ENCODE measurements at places on chromosomes 3 and 15.
A peak's percentile ranks its signal among the peaks of the same experiment; 100 is the strongest.

DNA sequence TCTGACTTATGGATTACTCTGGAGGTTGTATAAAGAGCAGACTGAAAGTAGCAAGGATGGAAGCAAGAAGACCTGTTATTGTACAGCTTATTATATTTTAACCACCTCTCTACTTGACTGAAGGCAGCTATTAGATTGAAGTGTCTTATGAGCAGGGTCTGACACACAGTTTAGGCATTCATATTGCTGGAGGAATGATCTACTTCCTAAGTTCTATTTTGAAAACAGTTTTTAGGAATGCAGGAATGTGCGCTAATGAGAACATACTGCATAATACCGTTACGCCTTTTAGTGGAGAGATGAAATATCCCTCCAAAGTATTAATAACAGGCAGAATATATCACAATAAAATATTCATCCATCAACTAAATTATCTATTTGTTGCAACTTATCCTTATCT, 193.3 kb downstream of the ISL2 start:
- DNase-seq = no peak

GRCh38 chr15:89766357-89767311, 9.5 kb upstream of the MESP2 start:
- DNase-seq = no peak

- no peak for DNase-seq
Measured at GRCh38 chr15:62734706-62735105, 307.8 kb upstream of the TPM1 start.

DNA sequence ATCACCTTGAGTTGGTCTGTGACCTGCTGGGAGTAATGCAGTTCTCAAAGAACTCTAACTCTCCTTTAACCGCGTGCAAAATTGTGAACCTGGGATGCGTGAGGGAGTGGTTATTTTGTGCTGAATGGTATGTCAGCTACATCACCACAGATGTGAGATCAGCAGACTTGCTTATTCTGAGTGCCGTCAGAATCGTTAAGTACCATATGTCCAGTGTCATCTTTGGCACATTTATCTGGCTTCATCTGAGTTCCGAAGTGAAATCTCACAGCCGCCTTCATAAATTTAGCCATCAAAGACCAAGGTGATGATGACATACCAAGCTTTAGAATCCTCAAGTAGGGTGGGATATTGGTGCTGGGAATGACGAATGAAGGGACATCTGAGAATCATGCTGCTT, 347.2 kb upstream of the TPRG1 start:
- no peak for DNase-seq

DNA sequence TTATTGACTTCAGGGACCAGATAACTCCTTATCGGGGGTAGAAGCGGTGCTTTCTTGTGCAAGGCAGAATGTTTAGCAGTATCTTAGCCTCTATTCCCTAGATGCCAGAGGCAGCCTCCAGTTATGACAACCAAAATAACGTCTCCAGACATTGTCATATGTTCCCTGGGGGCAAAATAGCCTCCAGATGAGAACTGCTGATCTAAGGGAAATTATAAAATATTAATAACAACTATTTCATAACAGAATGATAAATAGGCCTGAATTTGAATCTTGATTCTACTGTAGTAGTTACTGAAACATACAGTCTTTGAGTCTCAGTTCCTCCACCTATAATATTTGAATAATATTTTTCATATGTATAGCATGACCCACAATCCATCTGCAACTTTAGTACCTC, 1431.3 kb downstream of the ZPLD1 start:
- no peak for DNase-seq

DNA sequence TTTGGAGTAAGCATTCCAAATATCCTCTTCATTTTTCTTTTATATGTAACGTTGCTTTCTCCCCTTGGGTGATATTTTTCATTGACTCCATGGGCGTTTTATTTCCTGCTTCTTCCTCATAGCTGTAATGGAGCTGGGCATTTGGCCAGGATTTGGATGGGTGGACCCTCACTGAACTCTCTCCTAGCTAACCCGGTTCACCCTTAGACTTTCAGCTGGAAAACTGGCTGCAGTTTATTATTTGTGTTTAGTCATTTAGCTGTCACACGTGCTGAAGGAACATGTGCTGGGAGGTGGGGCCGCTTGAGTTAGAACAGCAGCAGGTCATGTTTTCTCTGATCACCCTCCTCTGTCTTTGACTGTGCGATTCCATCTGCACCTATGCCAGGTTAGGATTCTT, 407.6 kb downstream of the ZIC1 start:
- peak; percentile 69 for DNase-seq

GRCh38 chr3:123480428-123480827, 31.5 kb upstream of the ADCY5 start:
- no peak for DNase-seq

GRCh38 chr15:23503576-23503975, 56.5 kb upstream of the GOLGA6L2 start:
- DNase-seq = no peak

- no peak for DNase-seq
Measured at GRCh38 chr3:45145223-45145622, 955 bp downstream of the CDCP1 start.

- peak; percentile 83 for DNase-seq
Measured at GRCh38 chr3:141431411-141432378, 55.1 kb upstream of the RASA2 start.

- DNase-seq = peak; percentile 14
Measured at GRCh38 chr3:119627461-119627860, 29.8 kb downstream of the PLA1A start.

- DNase-seq = no peak
Measured at GRCh38 chr3:61649381-61650170, 88.2 kb downstream of the PTPRG start.

GRCh38 chr3:113532698-113533533, 561 bp downstream of the SIDT1 start:
- DNase-seq = peak; percentile 58

- peak; percentile 14 for DNase-seq
Measured at GRCh38 chr3:76866729-76867408, 173.0 kb upstream of the ROBO2 start.

- no peak for DNase-seq
Measured at GRCh38 chr3:189249987-189250386, 78.2 kb downstream of the TPRG1 start.

DNA sequence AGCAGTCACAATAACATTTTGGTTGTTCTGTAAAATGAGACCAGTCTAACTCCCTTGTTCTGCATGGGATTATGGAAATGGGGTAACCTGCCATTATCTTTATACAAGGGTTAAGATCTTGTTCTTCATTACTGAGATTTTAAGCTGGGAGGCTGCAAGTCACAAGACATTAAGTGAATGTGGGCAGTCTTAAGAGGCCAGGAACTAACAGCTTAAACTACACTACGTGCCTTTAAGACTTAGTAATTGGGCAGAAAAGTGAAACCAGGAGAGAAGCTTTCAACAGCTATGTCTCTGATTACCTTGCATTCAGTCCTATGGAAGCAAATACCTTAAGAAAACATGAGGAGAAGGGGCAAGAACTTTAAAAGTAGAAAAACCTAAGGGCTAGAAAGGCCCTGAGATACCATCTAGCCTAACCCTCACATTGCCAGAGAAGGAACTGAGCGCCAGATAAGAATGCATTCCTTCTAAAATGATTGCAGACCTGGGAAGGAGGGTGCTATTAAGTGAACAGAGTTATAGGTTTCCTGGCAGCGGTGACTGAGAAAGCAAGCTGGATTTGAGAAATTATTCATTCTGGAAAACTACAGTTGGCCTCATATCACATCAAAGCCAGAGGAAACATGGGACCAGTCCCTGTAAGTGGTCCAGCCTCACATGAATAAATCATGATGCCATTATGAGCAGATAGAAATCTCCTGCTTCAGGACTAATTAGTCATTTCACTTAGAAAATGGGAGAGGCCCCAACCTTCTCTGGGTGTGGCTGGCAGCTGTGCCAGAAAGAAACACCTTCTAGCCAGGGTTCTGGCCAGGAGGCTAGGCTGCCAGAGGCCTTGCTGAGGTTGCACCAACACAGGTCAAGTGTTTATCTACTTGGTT, 32.9 kb downstream of the DAPK2 start:
- DNase-seq = no peak

DNA sequence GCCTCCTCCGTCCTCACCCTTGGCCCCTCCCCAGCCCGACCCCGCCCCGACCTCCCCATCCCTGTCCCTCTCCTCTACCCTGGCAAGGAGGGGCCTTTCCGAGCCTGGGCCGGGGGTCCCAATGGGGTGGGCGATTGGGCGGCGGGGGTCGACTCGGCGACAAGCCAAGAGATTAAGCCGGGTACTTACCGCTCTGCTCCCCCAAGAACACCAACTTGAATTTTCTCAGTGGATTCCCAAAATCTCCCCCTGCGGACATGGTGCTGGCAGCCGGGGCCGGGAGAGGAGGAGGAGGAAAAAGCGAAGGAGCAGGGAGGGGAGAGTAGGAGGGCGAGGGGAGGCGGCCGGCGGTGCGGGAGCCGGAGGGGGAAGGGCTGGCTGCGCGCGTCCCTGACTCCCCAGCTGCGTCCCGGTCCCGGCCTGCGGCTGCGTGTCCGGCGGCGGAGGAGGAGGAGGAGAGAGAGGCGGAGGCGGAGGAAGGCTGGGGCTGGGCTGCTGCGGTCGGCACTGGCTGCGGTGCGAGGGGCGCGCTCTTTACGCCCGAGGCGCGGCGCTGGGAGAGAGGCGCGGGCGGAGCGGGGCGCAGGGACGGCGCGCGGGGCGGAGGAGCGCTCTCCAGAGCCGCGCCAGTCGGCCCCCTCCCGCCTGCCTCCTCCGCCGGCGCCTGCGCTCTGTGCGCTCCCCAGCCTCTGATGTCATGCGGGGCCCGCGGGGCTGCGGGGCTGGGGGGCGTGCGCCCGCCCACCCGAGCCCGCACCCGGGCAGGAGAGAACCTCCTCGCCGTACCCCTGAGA, at the start of gene RAB6B:
Gene RAB6B (minus strand): TSS at position 675 of the 794 bp plus-strand sequence. CDS start 416 bp downstream, at position 259.
- DNase-seq = peak; percentile 87

DNA sequence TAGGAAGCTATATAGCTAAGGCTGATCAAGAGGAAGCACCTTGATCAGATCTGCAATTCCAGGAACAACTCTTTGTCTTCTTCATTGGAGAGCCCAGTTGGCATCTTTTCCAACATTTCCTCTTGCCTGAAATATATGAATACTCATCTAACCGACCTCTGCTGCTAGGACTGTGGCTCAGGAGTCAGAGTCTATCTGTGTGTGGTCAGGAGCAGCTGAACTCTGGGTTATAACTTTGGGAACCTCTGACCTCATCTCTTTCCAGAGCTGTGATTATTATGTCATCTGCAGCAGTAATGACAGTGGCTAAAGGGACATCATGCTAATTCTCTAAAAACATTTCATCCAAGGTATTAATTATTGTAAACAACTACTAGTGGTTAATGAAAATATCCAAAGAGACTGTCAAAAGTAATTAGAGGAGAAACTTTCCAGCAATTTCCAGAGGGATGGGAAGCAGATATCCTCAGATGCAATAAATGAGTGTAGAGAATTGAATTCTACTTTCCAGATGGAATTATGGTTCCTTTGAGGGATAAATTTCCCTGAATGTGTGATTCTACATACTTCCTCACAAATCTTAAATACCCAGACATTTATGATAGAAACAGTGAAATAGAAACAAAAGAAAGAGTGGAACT, 11.5 kb upstream of the SPINK8 start:
- no peak for DNase-seq

GRCh38 chr3:43894176-43895049, 203.7 kb downstream of the ABHD5 start:
- DNase-seq = peak; percentile 94

DNA sequence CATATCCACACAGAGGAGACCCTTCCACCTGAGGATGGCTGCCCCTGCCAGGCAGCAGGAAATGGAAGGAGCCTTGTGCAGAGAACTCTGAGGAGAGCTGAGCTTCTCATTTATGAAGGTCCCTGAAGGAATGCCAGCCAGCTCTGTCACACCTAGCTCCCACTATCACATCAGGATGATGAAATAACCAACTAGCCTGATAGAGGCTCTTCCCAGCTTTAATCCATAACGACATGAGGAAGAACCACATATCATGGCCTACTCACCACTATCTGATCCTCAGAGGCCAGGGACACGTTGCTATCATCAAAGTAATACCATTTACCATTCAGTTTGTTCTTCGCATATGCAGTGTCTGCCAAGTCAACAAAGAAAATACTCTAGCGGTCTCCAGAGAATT, 1.5 kb upstream of the C3orf62 start:
- no peak for DNase-seq

- DNase-seq = no peak
Measured at GRCh38 chr3:43194490-43195114, 88.7 kb upstream of the POMGNT2 start.

DNA sequence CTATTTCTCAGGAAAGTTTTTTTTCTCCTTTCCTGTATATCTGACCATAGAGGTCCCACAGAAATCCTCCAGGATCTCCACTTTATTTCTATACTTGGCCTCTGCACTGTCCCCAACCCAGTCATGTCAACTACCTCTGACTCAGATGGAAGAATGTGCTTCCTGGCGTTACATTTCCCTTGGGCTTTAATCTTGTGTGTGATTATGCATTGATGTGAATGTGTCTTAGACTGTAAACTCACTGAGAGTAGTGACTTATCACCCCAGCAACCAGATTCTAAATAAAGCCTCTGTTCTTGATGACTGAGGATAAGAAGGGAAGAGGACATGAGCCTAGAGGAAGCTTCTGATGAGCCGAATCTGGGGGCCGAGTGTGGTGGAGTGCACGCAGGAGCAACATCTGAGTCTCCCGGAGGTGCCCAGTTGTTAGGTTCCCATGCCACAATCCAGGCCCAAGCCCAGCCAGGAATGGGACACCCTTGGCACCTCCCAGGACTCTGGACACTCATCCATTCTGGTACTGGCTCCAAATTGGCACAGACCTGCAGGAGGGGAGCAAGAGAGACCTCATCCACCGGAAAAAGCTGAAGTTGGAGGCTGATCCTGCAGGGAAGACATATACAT, 32.1 kb upstream of the HEG1 start:
- DNase-seq = no peak

GRCh38 chr3:19146685-19147650, 1.3 kb upstream of the KCNH8 start:
- peak; percentile 92 for DNase-seq

GRCh38 chr15:63598473-63599400, 1.6 kb downstream of the FBXL22 start:
- DNase-seq = peak; percentile 45

- peak; percentile 81 for DNase-seq
Measured at GRCh38 chr3:61250784-61251173, 473 bp downstream of the FHIT start.

DNA sequence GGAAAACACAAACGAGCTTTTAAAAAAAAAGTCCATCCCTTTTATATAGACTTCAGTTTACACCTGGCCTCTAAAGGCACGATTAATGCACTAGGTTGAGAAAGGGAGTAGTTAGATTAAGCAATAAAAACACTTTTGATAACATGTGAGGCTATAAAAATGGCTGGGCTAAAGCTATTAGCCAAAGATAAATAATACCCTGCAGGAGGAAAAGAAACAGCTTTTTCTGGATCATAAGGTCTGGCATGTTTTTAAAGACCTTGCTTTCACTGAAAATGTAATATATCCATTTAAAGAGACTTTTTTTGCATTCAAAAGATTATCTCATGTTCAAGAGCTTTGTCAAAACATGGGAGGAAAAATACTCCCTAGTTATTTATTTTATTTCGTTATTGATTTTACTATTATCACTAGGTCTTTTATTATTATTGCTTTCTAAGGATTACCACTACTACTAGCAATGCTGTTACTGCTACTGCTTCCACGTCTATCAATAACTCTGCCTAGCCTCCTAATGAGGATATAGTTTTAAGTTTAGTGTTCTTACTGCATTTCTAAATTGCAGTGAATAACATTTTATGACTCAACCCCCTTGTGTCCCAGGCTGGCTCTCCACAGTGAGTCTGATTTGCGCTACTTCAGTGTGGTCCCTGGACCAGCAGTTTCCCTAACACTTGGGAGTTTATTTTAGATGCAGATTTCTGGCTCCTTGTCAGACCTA, 93.4 kb downstream of the THRB start:
- no peak for DNase-seq

GRCh38 chr3:156735471-156735870, 61.1 kb downstream of the TIPARP start:
- no peak for DNase-seq
